Fibroblast of skin of right biceps (primary cell): ENCODE measurements at places on chromosomes 3 and 15.

GRCh38 chr3:160065282-160065681 is 76.6 kb downstream of the IL12A start:
- no peak for DNase-seq

DNA sequence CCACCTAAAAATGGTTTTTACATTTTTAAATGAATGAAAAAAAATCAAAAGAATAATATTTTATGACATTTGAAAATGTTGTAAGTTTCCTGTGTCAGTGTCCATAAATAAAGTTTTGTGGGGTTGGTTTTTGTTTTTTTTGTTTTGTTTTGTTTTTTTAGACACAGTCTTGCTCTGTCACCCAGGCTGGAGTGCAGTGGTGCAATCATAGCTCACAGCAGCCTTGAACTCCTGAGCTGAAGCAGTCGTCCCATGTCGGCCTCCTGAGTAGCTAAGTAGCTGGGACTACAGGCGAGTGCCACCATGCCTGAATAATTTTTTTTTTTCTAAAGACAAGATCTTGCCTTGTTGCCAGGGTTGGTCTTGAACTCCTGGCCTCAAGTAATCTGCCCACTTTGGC is 2.8 kb upstream of the GLB1 start:
- no peak for DNase-seq

- peak; percentile 66 for DNase-seq
Measured at GRCh38 chr3:149625795-149626194, 32.0 kb downstream of the WWTR1 start.

DNA sequence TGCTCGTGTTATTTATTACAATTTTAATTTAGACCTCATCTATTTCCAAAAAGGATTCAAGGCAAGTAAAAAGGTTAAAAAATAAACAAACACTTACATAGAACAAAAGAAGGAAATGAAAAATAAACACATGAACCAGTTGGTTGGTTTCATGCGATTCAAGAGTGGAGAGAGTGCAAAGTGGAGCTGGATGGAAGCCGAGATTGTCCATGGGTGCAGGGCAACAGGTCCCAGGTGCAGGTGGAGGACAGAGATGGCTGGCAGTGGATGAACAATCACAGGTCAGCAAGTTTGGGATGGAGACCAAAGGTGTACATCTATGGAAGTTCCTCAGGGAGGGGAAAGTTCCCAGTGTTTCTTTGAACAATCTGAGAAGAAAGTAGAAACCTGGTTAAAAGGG is 11.6 kb upstream of the SEMA5B start:
- no peak for DNase-seq

GRCh38 chr3:47985381-47985780 is 30.8 kb downstream of the MAP4 start:
- DNase-seq = peak; percentile 46

DNA sequence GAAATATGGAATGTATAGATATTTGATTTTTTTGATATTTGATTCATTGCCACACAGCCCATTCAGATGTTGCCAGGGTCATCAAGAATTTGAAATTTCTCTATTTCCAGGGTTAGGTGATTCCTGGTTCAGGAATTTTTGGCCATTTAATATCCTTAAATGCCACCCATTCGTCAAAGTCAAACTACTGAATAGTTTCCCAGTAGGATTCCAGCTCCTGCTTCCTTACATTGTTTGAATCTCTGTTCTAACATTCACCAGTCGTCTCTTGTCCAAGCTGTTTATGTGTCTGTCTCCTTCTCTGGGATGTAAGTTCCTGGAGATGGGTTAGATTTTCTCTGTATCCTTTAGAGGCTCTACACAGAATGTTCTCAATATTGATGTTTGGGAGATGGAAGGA is 124.9 kb upstream of the TLE3 start:
- no peak for DNase-seq

DNA sequence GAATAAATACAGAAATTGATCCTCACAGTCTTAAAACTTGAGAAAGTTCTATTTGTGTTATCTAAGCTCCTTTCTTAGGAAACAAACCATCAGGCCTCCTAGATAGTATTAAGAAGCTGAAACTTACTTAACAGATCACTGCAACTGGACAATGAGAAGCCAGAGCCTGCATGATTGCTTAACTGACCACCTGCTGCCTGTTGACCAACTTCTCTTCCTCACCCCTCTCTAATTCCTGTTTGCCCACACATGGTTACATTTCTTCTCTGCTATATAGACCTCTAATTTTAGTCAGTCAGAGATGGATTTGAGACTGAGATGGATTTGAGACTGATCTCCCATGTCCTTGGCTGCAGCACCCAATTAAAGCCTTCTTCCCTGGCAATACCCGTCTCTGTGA is 13.5 kb downstream of the CCPG1 start:
- DNase-seq = no peak

GRCh38 chr15:25136119-25136518 is 181.3 kb downstream of the SNRPN start:
- peak; percentile 1 for DNase-seq

GRCh38 chr15:50057196-50057595 is 61.8 kb downstream of the ATP8B4 start:
- DNase-seq = no peak

- DNase-seq = peak; percentile 100
Measured at GRCh38 chr3:194089357-194090177, 46.4 kb upstream of the HES1 start.

DNA sequence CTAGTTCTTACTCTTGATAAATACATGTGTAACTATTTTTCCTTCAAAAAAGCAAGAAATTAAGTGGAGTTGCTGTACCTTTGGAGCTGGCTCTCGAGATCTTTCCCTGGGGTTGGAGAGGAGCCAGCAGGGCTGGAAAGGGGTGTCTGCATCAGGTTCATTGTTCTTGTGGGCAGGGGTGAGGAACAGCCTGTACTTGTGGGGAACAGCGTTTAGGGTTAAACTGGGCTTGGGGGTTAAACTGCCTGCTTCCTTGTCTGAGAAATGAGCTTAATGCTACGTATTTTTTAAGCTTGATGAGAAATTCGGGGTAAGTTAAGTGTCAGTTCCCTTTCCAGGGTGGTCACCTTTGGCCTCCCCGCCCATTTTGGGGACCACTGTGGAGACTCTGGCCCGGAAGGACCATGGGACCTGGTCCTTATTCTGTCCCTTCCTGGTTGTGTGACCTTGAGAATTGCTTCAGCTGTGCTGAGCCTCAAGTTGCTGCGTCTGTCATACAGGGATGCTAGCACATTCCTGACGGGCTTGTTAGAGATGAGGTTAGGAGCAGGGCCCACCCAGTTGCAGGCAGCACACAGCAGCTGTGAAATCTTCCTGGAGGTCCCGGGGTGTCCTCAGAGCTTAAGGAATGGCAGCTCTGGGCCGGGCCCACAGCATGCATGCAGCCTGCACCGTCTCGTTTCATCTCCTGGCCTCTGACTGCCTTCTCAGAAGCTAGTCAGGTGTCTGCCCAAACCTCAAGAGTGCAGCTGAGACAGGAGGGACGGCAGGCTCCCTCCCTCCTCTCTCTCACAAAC is 11.6 kb downstream of the H1-8 start:
- peak; percentile 28 for DNase-seq

DNA sequence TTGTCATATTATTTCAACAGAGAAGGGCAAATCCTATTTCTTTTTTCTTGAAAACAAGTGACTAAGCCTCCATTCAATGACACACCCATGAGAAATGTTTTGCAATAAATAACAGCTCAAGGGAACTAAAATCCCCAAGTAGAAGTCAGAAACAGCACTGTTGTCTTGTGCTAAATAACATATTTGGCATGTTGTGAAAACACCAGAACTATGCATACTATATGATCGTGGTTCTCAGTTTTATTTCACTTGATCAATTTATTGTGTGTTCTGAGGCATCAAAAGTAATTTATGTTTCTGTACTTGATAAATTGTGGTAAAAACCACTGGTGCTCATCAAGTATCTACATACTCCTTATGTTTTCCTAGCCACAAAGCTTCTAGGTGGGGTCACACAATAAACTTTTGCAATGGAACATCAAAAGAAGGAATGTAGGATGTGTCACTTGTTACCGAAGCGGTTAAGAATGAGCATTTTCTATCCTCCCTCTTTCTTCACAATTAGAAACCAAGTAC is 691.7 kb upstream of the CBLB start:
- DNase-seq = peak; percentile 70

GRCh38 chr3:54660714-54661132 is 267.1 kb downstream of the LRTM1 start:
- DNase-seq = peak; percentile 63

- DNase-seq = no peak
Measured at GRCh38 chr3:155492841-155493240, 199.4 kb upstream of the STRIT1 start.

GRCh38 chr3:76405196-76405595 is 619.8 kb upstream of the ZNF717 start:
- DNase-seq = peak; percentile 58

DNA sequence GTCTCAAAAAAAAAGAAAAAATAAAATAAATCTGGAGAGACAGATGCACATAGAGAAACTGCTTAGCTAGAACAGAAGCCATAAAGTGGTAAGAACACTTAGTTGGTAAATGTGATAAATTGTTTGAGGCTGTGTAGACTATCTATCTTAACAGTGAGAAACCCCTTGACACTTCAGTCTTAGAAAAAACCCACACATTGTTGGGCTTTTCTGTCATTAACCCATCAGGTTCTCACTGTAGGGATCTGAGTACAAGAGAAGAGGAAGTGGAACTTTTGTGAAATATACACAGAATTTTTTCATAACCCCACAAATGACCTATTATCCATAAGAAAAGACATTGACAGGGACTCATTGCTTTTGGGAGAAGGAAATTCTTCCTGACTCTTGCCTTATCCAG is 24.4 kb downstream of the TP63 start:
- DNase-seq = no peak

- peak; percentile 81 for DNase-seq
Measured at GRCh38 chr15:36361351-36361870, 218.0 kb upstream of the CDIN1 start.

GRCh38 chr3:172808969-172809546 is 58.5 kb downstream of the ECT2 start:
- peak; percentile 44 for DNase-seq

DNA sequence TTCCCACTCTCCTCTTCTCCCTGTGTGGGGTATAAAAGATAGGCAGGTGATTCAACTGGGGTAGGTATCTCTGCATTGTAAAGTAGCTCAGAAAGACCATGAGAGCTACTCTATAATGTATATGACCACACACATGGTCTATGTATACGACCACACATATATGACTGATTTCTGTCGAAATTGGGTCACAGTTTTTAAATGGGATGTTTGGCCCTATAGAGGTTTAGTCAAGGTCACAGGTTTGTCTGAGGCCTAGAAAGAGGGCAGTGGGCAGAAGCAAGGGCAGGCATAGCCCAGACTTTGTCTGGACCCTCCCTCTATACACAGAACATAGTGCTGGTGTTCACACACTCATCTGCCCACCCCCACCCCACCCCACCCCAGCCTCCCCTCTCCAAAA is 4.4 kb downstream of the LAMP3 start:
- no peak for DNase-seq

DNA sequence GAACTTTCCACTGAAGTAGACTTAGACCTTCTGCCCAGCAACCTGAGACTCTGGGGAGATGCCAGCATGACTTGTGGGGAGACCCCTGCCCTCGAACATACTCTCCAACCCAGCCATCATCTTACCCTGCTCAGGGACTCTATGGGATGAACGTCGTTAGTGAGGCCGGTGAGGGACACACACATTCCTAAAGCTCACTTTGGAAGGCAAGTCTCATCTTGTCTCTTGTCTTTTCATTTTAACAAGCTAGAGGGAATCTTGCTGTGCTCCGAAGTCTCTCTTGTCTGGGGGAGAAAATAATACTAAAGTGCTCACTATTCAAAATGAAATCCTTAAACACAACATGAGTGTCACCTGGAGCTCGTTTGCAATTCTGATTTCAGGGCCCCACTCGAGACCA is 239.5 kb upstream of the HES1 start:
- no peak for DNase-seq

DNA sequence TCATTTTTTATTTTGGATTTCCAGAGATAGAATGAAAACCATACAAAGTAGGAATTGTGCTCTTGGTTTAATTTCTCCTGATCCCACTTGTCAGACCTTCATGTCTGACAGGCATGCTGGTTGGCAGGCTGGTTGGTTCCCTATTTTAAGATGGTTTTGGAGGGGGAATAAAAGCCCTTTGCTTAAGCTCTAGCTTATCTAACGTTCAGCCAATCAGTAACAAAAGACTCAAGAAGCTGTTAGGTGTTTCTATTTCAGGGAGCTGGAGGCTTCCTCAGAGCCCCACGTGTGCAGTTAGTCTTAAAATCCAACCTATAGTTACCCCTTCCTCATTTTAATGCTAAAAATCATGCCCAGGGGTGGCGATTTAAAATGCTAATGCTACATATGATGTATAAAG is 40.5 kb upstream of the XIRP1 start:
- DNase-seq = no peak

- no peak for DNase-seq
Measured at GRCh38 chr3:99409961-99410360, 228.4 kb upstream of the COL8A1 start.

- peak; percentile 79 for DNase-seq
Measured at GRCh38 chr15:32743411-32744140, 25.8 kb downstream of the GREM1 start.

- peak; percentile 93 for DNase-seq
Measured at GRCh38 chr3:25567388-25567787, 97.3 kb downstream of the TOP2B start.

- DNase-seq = no peak
Measured at GRCh38 chr3:39542588-39542988, 75.1 kb downstream of the MOBP start.

- no peak for DNase-seq
Measured at GRCh38 chr15:70521576-70522322, 241.6 kb downstream of the UACA start.

DNA sequence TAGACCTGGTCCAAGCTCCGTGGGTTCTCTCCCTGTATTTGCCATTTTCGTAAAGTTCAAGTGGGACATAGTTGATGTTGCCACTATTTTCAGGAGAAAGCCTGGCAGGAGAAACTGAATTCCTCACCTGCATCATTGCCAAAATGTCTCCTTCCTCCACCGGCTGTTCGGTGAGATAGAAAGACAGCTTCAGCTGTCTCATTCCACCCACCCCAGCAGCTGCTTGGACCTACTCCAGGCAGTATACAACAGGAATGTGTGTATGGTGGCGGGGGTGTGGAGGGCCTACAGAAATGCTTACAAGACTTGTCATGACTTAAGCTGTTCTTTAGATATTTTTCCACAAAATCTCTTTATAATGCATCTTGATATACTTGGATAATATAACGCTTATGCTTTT is 132.7 kb upstream of the RAP2B start:
- DNase-seq = peak; percentile 88
